NCI-H1436 treated with DMSO at 0.1 percent for 48 hours (cell line): ENCODE measurements at places on chromosomes 12 and 14.

DNA sequence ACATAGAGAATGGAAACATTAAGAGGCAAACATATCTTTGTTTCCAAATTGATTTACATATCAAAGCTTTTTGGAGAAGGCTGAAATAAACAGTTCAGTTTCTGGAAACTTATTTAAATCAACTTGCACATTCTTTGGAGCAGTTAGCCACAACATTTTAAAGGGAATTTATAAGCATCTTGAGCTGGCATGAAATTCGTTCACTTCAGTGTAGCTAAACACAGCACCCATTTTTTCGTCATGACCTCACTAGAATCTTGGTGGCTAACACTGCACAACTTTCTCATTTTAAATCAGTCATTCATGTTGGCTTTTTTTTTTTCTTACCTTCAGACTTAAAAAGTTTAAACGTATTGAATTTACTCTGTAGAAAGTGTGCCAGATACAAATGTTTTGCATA is 1139.9 kb upstream of the FLRT2 start:
- no peak for DNase-seq

DNA sequence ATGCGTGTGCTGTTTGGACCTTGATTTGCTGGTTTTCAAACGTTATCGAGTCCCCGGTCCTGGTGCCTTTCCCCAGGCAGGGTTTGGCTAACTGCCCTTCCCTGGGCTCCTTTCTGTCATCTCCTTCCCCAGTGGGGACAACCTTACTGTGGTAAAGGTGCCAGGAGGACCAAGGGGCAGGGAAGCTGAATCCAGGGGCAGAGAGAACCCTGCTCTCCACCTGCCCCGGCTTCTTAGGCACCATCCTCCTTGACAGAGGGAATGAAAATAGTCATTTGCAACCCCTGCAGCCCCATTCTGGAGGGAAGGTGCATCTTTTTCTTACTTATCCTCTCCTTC is 5.0 kb downstream of the CEBPE start:
- DNase-seq: no peak

GRCh38 chr12:66058554-66058953 is 72.0 kb downstream of the LLPH start:
- DNase-seq: no peak

- DNase-seq: no peak
Observed at GRCh38 chr12:29030006-29030405, 119.1 kb upstream of the FAR2 start.

- DNase-seq: no peak
Observed at GRCh38 chr12:117067016-117067415, 32.2 kb downstream of the TESC start.

GRCh38 chr12:116416166-116416565 is 138.7 kb upstream of the MED13L start:
- no peak for DNase-seq
